Activated CD4-positive, alpha-beta T cell treated with anti-CD3 and anti-CD28 coated beads, Interleukin-2, Interleukin-4, amounts not matched to agents 100 ng/mL and 50 ng/mL, durations not matched to agents 16 hours and 8 hours (primary cell): ENCODE measurements at places on chromosomes 11 and 22.

DNA sequence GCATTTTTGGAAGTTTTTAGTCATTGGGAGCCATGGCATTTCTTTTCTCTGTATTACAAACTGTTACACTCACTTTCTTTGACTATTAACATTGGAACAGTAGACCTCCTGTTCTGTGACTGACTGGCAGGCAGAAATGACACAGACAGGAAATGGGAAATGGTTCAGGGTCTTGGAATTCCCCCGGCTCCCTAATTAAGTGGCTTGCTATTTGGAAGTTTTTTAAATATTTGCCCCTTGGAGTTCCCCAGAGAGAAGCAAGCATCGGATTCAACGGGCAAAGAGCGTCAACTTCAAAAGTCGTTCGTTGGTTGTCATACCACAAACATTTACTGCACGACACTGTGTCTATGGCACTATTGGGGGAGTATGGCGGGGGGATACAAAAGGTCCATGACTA, 1.1 kb upstream of the BIRC2 start:
- peak; percentile 28 for DNase-seq

- no peak for DNase-seq
These were observed 6.3 kb upstream of the IL2RB start for GRCh38 chr22:37155971-37156370.

DNA sequence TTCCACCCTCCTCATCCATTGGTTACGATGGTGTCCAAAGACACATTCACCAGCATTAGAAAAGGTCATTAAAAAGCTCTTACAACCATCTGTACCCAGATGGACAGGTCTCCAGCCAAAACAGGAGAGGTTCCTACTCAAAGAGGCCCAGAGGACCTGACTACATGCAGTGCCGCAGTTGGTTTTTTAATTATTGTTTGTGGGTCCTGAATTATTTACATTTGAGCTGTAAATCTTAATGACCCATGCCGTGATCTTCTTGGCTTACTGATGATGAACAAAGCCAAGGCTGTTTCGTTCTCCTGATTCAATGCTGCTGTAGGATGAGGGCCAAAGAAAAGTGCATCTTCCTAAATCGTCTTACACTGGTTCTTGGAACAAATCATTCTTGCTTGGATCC, 83.7 kb downstream of the CADM1 start:
- DNase-seq = no peak

- DNase-seq = no peak
These were observed 44.0 kb downstream of the SERPINH1 start for GRCh38 chr11:75606099-75606498.

- no peak for DNase-seq
These were observed 30.5 kb upstream of the PHOX2A start for GRCh38 chr11:72274435-72274834.

GRCh38 chr11:21505070-21505469, 687.8 kb upstream of the ANO5 start:
- DNase-seq = no peak

GRCh38 chr11:115916608-115917007, 412.4 kb upstream of the CADM1 start:
- no peak for DNase-seq

GRCh38 chr22:27482402-27482801, 319.2 kb downstream of the MN1 start:
- DNase-seq = no peak

DNA sequence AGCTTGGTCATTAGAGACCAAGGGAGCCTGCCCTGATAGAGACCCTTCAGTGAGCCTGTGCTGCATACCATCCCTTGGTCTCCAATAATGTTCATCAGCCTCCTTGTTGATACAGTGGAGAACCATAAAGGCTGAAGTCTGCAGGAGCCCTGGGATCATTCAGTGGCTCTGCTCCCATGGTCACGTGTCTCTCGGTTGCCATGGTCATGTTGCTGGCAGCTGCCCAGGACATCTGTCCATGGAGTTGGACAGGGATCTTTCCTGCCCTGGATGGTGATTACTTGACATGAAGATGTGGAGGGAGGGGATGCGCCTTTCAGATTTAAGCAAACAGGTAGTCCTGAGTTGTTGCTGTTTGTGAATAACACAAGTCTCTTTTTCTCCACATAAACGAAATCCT, 38.2 kb downstream of the CYB5R2 start:
- no peak for DNase-seq

DNA sequence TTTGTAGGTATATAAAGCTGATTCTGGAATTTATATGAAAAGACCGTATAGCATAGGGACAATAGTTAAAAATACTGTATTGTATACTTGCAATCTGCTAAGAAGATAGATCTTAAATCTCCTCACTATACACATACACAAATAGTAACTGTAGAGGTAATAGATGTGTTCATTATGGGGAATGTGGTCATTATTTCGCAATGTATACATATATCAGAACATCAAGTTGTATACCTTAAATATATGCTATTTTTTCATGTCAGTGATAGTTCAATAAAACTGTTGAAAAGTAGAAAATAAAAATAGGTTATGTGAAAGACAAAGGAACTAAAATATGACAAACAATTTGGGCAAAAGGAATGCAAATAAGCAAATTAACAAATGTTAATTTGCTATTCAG, 35.2 kb upstream of the LIN7C start:
- no peak for DNase-seq

DNA sequence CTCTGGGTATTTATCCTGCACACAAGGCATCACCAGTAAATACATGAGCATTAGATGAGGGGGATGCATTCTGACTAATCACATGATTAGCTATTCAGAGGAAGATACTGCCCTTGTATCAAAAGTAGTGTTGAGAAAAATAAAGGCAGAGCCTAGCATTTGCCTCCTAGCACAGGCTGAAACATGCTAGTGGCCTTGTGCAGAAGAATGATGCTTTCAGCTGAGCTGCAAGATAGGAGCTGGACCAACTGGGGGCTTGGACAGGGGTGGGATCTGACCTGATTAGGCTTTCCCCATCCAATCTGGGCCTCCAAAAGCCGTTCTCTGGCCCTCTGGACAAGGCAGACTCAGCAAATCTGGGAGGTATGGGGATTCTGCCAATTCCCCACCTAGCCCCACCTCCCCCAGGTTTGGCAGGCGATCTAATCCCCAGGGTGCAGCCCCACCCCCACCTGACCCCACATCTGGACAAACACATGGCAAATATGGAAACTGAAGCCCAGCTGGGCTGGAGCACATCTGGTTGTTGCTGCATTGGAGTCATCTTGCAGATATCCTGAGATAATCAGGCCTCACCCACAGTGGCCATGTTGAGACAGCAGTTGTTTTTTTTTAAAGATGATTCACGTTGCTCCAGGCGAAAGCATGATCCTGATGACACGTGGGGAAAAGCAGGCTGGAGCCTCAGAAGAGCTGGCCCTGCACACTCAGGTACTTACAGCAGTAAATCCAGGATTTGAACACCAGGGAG, 4.4 kb upstream of the MISFA start:
- no peak for DNase-seq

GRCh38 chr22:29002603-29003002, 59.0 kb downstream of the C22orf31 start:
- no peak for DNase-seq

GRCh38 chr22:38041760-38042487, 15.3 kb upstream of the PICK1 start:
- no peak for DNase-seq

- DNase-seq = no peak
These were observed 4.8 kb downstream of the BEST1 start for GRCh38 chr11:61954851-61955421.

GRCh38 chr11:17978553-17979287, 34.1 kb downstream of the SERGEF start:
- peak; percentile 10 for DNase-seq

- no peak for DNase-seq
These were observed 64.9 kb downstream of the NECTIN1 start for GRCh38 chr11:119664063-119664572.

GRCh38 chr11:72626414-72626936, 47.7 kb downstream of the PDE2A start:
- no peak for DNase-seq
